ENCODE measurements at places on chromosomes 5 and 9. TPM values are rescaled to one million over a fixed set of nuclear protein-coding genes. Genes with fewer than 3 reads are reported as not detected.

DNA sequence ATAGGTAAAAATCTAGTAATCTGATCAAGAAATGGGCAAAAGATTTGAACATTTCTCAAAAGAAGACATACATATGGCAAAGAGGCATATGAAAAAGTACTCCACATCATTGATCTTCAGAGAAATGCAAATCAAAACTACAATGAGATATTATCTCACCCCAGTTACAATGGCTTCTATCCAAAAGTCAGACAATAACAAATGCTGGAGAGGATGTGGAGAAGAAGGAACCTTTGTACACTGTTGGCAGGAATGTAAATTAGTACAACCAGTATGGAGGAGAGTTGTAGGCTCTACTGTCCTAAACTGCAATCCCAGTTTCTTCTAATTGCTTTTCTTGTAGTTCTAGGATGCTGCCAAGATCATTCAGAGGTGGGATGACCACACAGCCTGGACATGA, 193.5 kb upstream of the RFX3 start:
- no peak for DNase-seq
- no peaks in the 10 kb centered on the region for H3K36me3 ChIP-seq
- H3K4me3 ChIP-seq = no peak overlapping the region

SGCD gene
- 3.7 TPM for total RNA-seq

RASGEF1C gene
- not detected for total RNA-seq

- H3K27me3 ChIP-seq = no peaks in the 10 kb centered on the region
- no peaks in the 10 kb centered on the region for H3K36me3 ChIP-seq
- H3K27ac ChIP-seq = peak overlapping the region; percentile 23
- DNase-seq = no peak
- peaks cover 10% of the 10 kb centered on the region for H3K4me1 ChIP-seq
These were observed 23.4 kb downstream of the TENT4A start for GRCh38 chr5:6736524-6737042.

CARD6 gene
- total RNA-seq = 0.60 TPM

- DNase-seq = no peak
- H3K4me3 ChIP-seq = no peak overlapping the region
- peak overlapping the region; percentile 91 for H3K27ac ChIP-seq
- H3K4me1 ChIP-seq = peaks cover 33% of the 10 kb centered on the region
These were observed 40.8 kb downstream of the ERGIC1 start for GRCh38 chr5:172874647-172875504.

FER gene
- total RNA-seq = 25.5 TPM

DNA sequence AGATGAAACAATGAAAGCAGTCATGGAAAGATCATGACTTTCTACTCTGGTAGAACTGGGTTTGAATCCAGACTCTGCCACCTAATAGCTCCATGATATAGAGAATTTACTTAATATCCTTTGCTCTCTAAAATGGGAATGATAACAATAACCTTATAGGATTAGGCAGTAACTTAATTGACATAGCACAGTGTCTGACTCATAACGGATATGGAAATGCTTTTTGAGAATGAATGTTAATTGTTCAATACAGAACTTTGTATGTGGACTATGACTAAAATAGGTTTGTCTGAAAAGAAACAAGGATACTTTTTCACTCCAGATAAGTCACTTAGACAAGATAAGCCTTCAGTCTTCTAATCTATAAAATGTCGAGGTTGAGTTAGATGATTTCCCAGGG, 330.7 kb downstream of the PTPRD start:
- H3K36me3 ChIP-seq = no peaks in the 10 kb centered on the region
- no peaks in the 10 kb centered on the region for H3K27me3 ChIP-seq
- DNase-seq = no peak
- H3K4me3 ChIP-seq = no peak overlapping the region
- H3K4me1 ChIP-seq = no peaks in the 10 kb centered on the region
- no peak overlapping the region for H3K27ac ChIP-seq

DNA sequence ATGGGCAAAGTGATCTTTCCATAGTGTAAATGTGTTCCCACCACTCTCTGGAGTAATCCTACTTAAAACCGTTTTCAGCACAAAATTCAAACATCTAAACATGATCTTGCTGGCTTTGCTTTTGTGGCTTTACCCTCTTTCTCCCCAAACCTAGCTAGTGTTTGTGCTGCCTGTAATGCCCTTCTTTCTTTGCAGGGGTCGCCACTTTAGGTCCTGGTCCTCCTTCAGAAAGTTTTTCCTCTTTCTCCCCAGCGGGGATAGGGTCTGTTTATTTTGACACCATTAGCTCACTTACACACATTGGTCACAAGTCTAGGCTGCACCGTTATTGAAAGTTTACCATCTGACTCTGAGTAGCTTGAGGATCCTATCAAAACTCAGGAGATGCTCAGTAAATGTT, 736 bp upstream of the HSD17B4 start:
- H3K4me3 ChIP-seq = no peak overlapping the region
- H3K4me1 ChIP-seq = no peaks in the 10 kb centered on the region
- no peaks in the 10 kb centered on the region for H3K27me3 ChIP-seq
- no peaks in the 10 kb centered on the region for H3K36me3 ChIP-seq
- DNase-seq = no peak

GRCh38 chr9:128946571-128947276, 679 bp downstream of the DOLK start:
- H3K36me3 ChIP-seq = no peaks in the 10 kb centered on the region
- H3K4me3 ChIP-seq = peak overlapping the region; percentile 76
- H3K4me1 ChIP-seq = peaks cover 6% of the 10 kb centered on the region

- no peak overlapping the region for H3K4me3 ChIP-seq
- H3K27ac ChIP-seq = no peak overlapping the region
- no peak for DNase-seq
- no peaks in the 10 kb centered on the region for H3K27me3 ChIP-seq
These were observed 49.5 kb downstream of the COL5A1 start for GRCh38 chr9:134690946-134691694.

- H3K36me3 ChIP-seq = no peaks in the 10 kb centered on the region
- no peak overlapping the region for H3K4me3 ChIP-seq
- DNase-seq = no peak
- no peaks in the 10 kb centered on the region for H3K4me1 ChIP-seq
These were observed 277.6 kb downstream of the CDH10 start for GRCh38 chr5:24367216-24367615.

- no peak overlapping the region for H3K4me3 ChIP-seq
- DNase-seq = no peak
- no peaks in the 10 kb centered on the region for H3K4me1 ChIP-seq
- H3K27me3 ChIP-seq = peaks cover 33% of the 10 kb centered on the region
- no peak overlapping the region for H3K27ac ChIP-seq
These were observed 21.0 kb upstream of the HAND1 start for GRCh38 chr5:154498994-154499393.

DNA sequence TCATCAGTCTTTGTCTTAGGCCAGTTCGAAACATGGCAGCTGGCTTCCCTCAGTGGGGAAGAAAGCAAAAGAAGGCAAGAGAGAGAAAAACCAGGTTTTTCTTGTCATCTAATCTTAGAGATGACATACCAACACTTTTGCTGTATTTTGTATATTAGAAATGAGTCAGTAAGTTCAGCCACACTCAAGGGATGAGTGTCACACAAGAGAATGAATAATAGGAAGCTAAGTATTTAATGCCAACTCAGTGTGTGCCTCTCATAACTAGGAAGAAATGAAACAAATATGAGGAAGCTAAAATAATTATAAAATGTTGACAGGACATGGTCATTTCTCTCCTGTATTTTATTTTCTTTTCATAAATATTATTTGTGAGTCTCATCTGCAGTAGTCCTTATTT, 65.3 kb downstream of the CDH12 start:
- H3K4me3 ChIP-seq = no peak overlapping the region
- H3K36me3 ChIP-seq = no peaks in the 10 kb centered on the region
- no peak overlapping the region for H3K27ac ChIP-seq
- H3K4me1 ChIP-seq = no peaks in the 10 kb centered on the region
- H3K27me3 ChIP-seq = no peaks in the 10 kb centered on the region
- DNase-seq = no peak

FOXD4L5 gene
- not detected for total RNA-seq

DNA sequence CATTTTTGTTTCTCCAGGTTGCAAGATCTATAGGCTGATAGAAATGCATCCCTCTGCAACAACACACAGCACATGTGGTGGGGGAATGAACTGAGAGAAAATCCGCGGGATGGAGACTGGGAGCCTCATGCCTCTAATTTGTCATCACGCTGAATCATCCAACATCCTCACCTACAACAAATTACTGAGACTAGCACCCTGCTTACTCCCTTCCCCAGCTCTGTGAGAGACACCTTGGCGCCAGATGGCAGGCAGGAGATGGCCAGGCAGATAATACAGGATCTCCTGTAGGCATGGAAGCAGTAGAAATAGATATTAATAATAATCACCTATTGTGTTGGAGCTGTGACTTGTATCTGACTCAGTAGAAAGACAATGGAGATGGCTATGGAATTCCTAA, 276.9 kb downstream of the SEMA5A start:
- no peaks in the 10 kb centered on the region for H3K27me3 ChIP-seq
- no peak overlapping the region for H3K4me3 ChIP-seq
- no peak overlapping the region for H3K27ac ChIP-seq
- no peaks in the 10 kb centered on the region for H3K4me1 ChIP-seq
- no peaks in the 10 kb centered on the region for H3K36me3 ChIP-seq

GLT6D1 gene
- total RNA-seq = not detected

GRCh38 chr5:148416921-148417320, 33.2 kb downstream of the FBXO38 start:
- H3K4me3 ChIP-seq = no peak overlapping the region
- H3K36me3 ChIP-seq = no peaks in the 10 kb centered on the region
- no peaks in the 10 kb centered on the region for H3K4me1 ChIP-seq
- H3K27me3 ChIP-seq = no peaks in the 10 kb centered on the region
- no peak for DNase-seq

- no peaks in the 10 kb centered on the region for H3K27me3 ChIP-seq
- no peak overlapping the region for H3K4me3 ChIP-seq
- no peak for DNase-seq
These were observed 130.9 kb upstream of the TMEM161B start for GRCh38 chr5:88399561-88399960.

GRCh38 chr5:148374690-148375360, 8.9 kb upstream of the FBXO38 start:
- peak; percentile 29 for DNase-seq
- no peak overlapping the region for H3K27ac ChIP-seq
- H3K36me3 ChIP-seq = no peaks in the 10 kb centered on the region
- H3K4me1 ChIP-seq = peaks cover 12% of the 10 kb centered on the region
- no peaks in the 10 kb centered on the region for H3K27me3 ChIP-seq

PCDHGC4 gene
- 2.6 TPM for total RNA-seq

DNA sequence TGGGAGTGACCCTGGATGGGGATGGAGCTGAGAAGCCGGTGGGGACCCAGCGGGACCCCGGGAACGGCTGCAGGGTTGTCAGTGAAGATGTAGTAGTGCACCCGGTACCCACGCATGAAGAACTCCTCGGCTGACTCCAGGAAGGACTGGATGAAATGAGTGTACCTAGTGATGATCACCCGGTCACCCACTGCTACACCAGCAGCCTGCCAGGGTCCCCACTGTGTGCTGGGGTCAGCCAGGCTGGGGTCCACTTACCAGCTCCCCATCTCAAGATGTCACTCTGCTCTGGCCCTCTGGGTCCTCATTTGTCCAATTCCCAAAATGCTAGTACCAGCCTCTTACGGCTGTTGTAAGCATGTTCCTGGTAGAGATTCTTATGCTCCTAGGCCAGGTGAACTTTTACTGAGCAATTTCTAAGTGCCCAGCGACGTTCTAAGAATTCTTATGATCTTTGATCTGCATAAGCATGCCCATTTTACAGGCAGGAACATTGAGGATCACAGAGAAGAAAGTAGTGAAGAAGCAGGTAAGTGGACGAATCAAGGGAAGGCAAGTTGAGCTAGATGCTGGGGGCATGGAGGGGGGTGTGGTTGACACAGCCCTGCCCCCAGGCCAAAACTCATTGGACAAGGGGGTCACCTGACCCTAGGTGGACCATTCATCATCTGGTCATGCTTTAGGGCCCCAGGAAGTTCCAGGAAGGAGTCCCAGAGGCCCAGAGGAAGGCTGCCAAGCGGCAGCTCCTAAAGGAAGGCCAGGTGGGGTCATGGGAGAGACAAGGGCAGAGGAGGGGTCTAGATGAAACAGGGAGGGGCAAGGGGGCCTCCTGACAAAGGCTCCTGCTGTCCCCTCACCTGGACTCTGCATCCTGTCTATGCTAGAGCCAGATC, 9.4 kb downstream of the GBGT1 start:
- no peaks in the 10 kb centered on the region for H3K27me3 ChIP-seq
- H3K27ac ChIP-seq = no peak overlapping the region
- H3K4me3 ChIP-seq = no peak overlapping the region
- no peak for DNase-seq
- no peaks in the 10 kb centered on the region for H3K4me1 ChIP-seq

PCDHGA3 gene
- 0.95 TPM for total RNA-seq

TMC1 gene
- not detected for total RNA-seq

DNA sequence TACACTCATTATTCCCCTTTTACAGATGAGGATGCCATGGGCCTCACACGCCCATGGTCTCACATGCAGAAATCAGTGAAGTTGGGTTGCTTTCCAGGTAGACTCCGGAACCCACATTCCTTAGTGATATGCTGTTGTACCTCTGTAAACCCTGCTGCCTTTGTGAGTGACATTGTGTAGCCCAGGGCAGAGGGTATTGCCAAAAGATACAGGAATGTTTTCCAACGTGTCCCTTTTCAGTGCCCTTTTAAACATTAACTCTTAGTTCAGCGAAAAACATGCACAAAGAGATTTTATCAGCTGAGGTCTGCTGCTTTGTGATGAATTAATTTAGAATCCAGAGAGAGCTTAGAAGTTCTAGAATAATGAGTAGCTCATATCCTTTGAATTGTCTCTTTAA, 38.3 kb upstream of the TRMT10B start:
- no peaks in the 10 kb centered on the region for H3K4me1 ChIP-seq
- no peak overlapping the region for H3K4me3 ChIP-seq
- no peak overlapping the region for H3K27ac ChIP-seq

- H3K36me3 ChIP-seq = no peaks in the 10 kb centered on the region
- H3K4me1 ChIP-seq = no peaks in the 10 kb centered on the region
- H3K27me3 ChIP-seq = no peaks in the 10 kb centered on the region
- H3K4me3 ChIP-seq = no peak overlapping the region
- no peak overlapping the region for H3K27ac ChIP-seq
These were observed 33.3 kb upstream of the RAD23B start for GRCh38 chr9:107249665-107250285.

Data from transverse colon (tissue), 4 donors.